ENCODE measurements at places on chromosomes 6 and 20.

GRCh38 chr20:64222291-64222735 is 33.2 kb upstream of the PCMTD2 start:
- peak; percentile 11 for DNase-seq

DNA sequence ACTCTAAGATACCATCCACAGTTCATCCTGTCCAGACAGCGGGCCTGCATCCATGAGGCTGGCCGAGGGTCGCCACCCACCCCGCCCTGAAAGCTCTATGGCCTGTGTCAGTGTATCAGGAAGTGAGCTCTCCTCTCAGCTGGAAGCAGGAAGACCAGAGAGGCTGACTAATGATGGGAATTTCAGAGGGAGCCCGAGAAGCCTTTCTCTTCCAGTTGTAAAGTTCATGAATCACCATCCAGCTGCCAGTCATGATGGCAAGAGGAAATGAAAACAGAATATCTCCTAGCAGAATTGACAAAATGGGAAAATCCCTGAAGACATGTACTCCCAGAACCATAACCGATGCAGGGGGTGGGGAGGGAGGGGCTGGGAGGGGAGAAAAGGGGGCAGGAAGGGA is 109.6 kb upstream of the RPS6KA2 start:
- peak; percentile 71 for DNase-seq

- no peak for DNase-seq
Measured at GRCh38 chr20:37559312-37560027, 31.8 kb upstream of the BLCAP start.

DNA sequence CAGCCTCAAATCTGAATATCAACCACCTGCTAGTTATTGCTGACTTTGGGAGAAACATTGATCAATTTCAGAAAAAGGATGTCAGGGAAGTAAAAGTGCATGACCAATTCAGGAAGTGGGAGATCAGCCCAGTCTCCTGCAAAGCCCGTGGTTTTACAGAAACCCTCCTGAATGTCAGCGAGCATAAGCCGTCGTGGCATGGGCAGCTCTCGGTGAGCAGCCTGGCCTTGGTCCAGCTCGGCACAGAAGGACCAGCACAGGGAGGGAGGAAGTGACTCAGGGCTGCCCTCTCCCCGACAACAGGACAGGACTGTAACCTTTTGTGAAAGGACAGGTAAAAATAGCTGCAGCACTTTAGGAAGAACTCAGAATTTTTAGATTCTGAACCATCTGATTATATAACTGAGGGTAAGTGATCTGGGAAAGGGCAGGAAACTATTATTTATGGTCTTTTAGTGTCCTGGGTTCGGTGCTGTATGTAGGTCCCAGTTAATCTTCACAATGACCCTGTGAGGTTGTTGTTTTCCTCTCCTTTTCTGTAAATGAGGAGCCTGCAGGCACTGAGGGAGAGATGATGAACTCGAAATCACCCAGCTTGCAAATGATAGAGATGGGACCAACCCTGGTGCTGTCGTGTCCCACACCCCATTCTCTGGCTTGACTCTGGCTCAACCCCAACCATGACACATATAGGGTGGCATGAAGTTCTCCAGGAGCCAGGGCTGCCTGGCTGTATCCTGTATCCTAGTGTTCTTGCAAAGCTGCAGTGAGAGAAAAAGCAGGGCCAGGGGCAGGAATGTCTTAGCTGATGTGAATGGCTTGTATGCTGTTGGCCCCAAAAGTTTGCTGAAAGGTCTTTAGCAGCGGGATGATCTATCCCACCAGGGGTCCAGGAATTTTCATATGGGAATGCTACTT is 37.6 kb downstream of the NRN1 start:
- peak; percentile 87 for DNase-seq

- peak; percentile 41 for DNase-seq
Measured at GRCh38 chr20:10793766-10794165, 120.0 kb upstream of the JAG1 start.

- DNase-seq = no peak
Measured at GRCh38 chr6:28734443-28734959, 189.3 kb downstream of the TRIM27 start.

DNA sequence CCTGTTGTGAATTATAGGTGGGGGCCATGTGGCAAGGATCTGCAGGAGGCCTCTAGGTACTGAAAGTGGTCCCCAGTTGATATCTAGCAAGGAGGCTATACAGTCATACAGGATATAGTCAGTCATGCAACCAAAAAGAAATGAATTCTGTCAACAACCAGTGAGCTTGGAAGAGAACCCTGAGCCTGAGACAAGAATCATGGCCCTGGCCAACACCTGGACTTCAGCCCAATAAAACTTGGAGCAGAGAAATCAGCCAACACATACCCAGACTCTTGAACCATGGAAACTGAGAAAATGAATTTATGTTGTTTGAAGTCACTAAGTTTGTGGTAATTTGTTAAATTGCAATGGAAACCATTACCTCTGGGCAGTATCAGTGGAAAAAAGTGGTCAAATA is 370.2 kb downstream of the KIF16B start:
- DNase-seq = no peak

- DNase-seq = peak; percentile 34
Measured at GRCh38 chr6:36962874-36963273, 8.3 kb downstream of the PI16 start.

- no peak for DNase-seq
Measured at GRCh38 chr6:135600086-135600702, 102.7 kb upstream of the AHI1 start.

- DNase-seq = no peak
Measured at GRCh38 chr6:2111162-2111677, 134.2 kb downstream of the GMDS start.

- DNase-seq = peak; percentile 47
Measured at GRCh38 chr6:80440496-80441115, 334.1 kb downstream of the BCKDHB start.

- DNase-seq = no peak
Measured at GRCh38 chr6:48290595-48290994, 179.6 kb upstream of the PTCHD4 start.

DNA sequence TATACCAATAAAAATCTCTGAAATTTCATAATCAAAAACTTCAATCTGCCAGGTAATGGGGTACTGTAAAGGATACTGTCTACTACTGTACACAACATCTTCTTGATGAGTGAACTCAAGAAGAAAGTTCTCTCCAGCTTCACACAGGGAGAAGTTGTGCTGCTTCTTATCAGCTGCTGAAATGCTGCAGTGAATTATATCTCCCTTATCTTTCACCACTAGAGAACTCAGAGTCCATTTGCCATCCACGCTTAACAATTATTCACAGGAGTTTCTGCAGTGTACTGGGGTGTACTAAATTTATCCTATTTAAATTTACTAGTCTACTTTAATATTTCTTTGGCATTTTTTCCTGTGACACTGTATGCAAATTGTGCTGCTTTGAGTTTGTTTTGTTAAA is 384.8 kb downstream of the TFAP2B start:
- DNase-seq = no peak

DNA sequence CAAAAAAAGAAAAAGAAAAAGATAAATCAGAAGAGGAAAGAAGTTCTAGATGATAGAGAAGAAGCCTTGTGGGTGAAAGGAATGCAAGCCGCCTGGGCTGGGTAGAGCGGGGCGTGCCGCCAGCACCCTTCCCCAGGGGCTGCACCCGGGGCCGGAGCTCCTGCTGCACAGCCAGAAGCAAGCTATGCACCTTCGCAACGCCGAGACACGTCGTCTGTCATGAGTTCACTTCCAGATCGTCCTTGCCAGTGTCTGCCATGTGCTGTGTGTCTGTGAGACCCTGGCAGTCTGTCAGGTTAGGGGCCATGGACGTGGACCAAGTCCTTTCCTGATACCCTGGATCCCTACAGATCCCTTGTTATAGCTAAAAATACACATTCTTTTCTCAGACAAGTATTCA is 25.5 kb upstream of the ADRM1 start:
- DNase-seq = no peak

DNA sequence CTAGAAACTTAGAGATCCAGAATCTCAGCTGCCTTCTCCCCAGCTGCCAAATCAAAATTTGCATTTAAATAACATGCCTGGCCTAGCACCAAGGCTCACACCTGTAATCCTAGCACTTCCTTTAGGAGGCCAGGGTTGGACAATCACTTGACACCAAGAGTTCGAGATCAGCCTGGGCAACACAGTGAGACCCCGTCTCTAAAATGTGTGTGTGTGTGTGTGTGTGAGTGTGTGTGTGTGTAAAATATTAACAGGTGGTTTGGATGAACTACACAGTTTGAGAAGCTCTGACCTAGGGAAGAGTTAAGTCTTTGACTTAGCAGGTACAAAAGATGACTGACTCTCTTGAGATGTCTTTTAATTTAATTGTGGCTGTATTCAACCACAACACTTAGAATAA is 20.2 kb upstream of the CD2AP start:
- no peak for DNase-seq
